ENCODE measurements at places on chromosomes 6 and 20.

- DNase-seq = peak; percentile 38
Observed at GRCh38 chr20:32017711-32018251, 7.5 kb downstream of the CCM2L start.

DNA sequence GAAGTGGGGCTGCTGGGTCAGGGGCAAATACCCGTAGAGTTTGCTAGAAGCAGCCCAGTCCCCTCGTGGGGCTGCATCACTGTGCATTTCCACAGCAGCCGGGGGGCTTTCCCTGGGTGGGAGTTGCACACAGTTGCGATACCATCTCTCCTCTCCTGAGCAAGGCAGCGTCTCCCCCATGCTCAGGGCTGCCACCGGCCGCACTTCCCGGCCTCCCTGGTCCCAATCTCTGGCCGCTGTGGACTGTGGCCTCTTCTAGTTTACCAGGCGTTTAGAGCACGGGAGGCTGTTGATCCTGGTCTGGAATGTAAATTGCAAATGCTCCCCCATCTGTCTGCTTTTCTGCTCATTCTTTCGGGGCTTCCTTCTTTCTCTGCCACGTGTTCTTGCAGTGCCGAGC is 31.1 kb downstream of the OSBPL2 start:
- no peak for DNase-seq

DNA sequence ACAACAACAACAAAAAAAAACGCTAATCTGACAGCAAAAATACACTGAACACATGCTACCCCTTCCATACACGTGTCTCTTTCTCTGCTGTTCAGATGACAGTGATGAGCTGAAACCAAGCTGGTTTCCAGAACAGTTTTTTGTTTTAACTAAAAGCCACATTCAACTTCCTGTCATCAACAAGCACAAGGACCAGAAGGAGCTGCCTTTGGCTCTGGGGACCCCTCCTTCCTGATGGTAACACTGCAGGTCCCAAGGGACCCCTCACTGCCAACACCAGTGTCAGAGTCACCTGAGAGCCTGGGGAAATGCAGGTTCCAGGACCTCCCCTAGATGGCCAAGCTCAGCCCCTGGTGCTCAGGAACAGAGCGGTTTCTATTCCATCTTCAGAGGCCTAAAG is 6.0 kb downstream of the CST7 start:
- DNase-seq = no peak

- no peak for DNase-seq
Observed at GRCh38 chr20:41228858-41229257, 88.7 kb downstream of the ZHX3 start.

DNA sequence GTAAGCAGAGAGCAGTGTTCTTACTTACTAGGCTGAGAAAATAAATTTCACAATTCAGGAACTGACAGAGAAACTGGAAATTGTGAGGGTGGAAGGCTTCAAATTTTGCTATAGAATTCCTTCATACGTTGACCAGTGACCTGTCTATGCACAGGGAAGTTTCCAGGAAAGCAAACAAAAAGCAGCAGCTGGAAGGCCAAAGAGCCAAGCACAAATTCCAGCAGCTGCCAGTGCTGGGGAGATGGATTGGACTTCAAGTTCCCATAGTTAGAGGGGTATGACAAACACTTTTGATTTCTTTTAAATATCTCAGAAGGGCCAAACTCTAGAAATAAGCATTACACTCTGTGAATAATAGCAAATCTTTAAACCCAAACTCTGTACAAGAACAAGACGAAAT is 299.1 kb upstream of the KCNQ5 start:
- no peak for DNase-seq

GRCh38 chr20:57106030-57106682 is 160.3 kb downstream of the BMP7 start:
- no peak for DNase-seq

DNA sequence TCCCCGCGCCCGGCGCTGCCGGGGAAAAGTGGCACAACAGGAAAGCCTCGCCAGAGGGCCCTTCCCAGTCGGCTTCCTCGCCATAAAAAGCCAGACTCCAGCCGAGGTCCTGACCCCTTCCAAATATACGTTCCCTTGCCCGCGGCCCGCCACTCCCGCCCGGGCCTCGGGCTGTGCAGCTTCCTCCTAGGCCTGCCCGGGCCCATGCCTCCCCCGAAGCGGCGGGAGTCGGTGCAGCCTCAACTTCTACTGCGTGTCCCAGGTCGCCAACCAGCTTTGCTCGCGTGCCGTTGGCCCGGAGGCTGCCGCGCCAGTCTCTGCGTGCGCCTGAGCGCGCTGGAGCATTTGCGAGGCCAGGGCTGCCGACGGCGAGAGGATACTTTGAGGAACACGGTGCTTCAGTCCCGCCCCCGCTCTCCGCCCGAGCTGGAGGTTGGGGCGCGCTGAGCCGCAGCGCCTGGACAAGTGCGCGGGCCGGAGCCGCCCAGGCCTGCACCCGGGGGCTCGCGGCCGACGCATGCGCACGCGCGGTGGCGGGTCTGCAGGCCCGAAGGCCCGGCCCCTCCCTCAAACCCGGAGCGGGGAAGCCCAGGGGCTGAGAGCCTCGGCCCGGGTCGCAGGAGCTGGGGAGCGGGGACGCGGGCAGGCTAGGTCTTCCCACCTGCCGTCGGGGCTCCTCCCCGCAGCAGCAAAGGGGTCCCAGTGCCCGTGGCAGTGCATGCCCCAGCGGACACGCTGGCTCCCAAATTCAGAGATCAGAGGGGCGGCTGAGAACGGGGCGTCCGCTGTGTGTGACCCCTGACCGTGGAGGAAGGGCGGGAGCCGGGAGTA is 10.2 kb downstream of the FOXC1 start:
- DNase-seq = no peak

DNA sequence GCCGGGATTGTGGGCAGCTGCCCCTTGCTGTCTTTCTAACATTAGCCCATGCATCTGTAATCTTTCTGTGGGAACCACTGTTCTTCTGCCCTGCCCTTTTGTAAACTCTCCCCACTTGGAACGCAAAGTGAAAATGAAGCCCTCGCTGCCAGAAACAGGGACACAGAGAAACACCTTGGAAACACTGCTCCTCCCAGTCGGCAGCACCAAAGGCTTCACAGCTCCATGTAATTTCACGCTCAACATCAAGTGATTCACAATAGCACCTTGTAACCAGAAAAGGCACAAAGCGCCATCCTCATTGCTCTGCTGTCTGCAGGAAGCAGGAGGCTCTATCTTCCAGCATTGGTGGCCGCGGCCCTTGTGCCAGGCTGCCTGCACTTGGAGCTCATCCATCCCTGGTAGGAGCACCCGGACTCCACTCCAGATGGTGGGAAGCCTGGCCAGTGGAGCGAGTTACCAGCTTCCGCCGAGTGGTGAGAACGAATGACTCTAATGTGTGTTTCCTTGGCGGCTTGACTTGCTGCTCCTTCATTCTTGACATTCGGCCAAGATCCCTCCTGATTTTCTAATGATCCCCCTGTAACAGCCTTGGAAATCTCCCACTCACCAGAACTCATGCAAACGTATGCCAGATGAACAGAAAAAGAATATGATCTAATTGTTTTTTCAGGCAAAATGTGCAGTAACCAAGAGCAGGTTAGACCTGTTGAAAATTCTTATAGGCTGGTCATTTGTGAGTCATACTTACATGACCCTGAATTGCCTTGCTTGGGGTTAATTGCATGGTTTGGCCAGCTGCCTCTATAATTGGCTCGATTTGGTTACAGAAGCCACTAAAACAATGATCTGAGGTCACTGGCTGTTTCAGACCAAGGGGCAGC is 169.1 kb upstream of the CDYL start:
- no peak for DNase-seq

- no peak for DNase-seq
Observed at GRCh38 chr6:104123227-104123626, 736.5 kb downstream of the HACE1 start.

- no peak for DNase-seq
Observed at GRCh38 chr6:5007531-5007930, 3.7 kb upstream of the RPP40 start.

DNA sequence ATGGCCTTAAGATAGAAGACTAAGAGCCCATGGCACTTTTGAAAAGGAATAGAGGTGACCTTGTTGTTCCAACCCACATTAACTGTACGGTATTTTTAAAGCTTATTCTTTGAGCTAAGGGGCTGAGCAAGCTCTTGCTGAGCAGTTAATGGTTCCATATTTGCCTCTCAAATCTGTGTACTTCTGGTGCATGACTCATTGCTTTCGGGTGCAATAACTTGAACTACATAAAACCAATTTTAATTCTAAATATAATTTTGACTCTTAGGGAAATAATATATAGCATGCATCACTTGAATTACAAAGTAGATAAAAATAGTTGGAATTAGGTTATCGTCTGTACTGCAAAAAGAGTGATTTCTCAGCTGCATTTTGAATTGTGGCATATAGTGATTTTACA is 348.1 kb upstream of the CITED2 start:
- no peak for DNase-seq

- no peak for DNase-seq
Observed at GRCh38 chr6:33405386-33405940, 5.4 kb upstream of the PHF1 start.

DNA sequence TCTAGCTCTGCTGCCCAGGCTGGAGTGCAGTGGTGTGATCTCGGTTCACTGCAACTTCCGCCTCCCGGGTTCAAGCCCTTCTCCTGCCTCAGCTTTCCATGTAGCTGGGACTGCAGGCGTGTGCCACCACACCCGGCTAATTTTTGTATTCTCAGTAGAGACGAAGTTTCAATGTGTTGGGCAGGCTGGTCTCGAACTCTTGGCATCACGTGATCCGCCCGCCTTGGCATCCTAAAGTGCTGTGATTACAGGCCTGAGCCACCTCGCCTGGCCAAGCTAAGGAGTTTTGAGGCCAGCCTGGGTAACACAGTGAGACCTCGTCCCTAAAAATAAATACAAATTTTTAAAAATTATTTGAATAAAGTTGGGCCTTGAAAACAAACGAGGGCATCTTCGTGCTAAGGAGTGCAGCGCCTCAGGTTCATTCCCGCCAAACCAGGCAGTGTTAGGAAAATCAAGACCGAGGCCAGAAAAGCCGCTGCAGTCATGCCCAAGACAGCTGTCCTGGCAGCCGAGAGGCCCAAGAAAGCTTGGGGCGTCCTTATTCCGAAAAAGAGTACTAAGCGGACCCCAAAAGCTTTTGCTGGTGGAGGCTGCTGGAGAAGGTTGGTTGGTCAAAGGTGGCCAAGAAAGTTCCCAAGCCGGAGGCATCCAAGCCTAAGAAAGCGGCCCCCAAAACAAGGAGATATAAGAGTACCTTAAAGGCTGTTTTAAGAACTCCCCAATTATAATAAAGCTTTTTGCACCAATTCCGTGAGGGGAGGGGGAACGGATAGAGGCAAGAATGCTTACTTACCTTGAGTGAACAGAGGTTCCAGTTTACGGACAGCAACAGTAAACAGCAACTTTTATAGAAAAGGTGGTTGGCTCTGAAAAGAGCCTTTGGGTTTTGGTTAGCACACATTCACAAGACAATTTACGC is 109.0 kb downstream of the HFE start:
- no peak for DNase-seq

- DNase-seq = no peak
Observed at GRCh38 chr6:124858564-124858963, 103.7 kb upstream of the RNF217 start.

DNA sequence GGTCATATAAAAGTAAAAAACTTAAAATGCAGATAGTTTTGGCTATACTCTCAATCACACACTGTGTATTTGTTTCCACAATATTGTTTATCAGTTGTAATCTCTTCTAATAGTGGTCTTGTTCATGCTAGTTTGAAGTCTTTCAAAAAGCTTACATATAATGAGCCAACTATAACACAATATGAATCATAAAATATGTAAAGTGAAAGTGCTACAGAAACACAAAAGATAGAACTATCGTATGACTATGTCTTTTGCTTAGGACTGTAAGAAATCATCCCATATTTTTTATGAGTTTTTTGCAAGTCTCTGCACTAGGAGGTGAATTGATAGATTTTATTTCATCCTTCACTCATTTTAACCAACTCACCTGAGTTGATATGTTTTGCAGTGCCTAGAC is 136.0 kb downstream of the MMUT start:
- DNase-seq = no peak

DNA sequence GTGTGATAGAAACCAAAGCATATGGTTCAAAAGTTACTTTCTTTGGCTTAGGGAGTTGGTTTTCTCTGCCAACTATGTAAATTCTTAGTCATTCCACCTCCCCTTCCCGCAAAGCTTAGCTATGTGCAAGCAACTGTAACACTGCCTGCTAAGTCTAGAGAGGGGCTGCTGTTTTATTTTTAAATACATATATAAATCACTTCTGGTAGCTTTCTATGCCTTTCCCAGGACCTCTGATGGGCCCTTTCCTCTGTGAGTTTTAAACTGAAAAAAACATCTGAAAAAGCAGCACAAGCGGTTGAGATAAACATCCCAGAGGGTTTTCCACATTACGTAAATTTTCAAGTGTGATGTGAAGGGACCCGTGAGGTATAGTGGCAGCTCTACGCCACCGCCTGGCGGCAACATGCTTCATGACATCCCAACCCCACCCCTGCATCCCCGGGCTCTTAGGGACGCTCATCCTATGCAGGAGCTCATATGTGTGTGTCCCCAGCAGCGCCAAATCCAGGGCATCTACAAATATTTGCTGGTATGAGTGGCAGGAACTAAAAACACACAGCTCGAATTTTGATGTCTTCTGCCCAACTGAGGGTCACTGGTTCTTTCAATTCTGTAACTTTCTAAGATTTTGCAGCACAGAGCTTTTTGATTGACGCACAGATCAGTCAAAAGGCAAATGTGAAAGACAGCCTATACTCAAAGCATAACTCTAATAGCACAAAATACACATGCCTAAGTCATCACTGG is 12.7 kb downstream of the SAYSD1 start:
- no peak for DNase-seq

DNA sequence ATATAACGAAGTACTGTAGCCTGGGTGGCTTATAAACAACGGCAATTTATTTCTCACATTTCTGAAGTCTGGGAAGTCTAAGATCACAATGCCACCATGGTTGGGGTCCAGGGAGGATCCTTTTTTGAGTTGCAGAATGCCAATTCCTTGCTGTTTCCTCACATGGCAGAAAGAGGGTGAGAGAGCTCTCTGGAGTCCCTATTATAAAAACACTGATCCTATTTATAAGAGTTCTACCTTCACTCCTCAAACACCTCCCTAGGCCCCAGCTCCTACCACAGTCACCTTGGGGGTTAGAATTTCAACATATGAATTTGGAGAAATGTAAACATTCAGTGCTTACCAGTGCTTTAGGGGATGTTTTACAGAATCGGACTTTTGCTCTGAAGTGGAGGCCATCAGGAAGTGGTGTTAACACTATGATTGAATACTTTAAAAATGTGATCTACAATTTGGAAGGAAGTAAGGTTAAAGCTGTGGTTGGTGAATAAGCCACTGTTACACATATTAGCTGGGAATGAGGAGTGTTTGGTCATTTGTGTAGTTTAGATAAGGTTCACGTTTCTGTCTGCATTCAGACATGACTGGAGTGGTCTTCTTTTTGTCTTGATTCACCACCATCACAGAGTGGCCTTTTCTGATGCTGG is 79.9 kb upstream of the SPTLC3 start:
- no peak for DNase-seq
